ENCODE measurements at places on chromosomes 3 and 15.

GRCh38 chr3:50205413-50206276, 574 bp downstream of the SLC38A3 start:
- peak; percentile 74 for DNase-seq

GRCh38 chr3:177461765-177462164, 264.5 kb upstream of the TBL1XR1 start:
- no peak for DNase-seq

DNA sequence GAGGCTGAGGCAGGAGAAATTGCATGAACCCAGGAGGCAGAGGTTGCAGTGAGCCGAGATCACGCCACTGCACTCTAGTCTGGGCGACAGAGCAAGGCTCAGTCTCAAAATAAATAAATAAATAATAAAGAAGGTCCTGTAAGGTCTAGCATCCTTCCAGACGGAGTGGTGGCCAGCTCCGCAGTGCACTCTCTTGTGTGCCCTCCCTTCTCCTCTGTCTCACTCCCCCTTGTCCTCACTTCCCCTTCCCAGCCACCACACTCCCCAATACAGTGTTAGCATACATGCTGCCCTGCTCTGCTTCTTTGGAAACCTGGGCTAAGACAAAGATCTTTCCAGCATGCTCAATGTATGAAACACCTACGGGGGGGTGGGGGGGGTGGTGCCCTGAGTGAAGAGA, 3.4 kb upstream of the CLN6 start:
- no peak for DNase-seq

DNA sequence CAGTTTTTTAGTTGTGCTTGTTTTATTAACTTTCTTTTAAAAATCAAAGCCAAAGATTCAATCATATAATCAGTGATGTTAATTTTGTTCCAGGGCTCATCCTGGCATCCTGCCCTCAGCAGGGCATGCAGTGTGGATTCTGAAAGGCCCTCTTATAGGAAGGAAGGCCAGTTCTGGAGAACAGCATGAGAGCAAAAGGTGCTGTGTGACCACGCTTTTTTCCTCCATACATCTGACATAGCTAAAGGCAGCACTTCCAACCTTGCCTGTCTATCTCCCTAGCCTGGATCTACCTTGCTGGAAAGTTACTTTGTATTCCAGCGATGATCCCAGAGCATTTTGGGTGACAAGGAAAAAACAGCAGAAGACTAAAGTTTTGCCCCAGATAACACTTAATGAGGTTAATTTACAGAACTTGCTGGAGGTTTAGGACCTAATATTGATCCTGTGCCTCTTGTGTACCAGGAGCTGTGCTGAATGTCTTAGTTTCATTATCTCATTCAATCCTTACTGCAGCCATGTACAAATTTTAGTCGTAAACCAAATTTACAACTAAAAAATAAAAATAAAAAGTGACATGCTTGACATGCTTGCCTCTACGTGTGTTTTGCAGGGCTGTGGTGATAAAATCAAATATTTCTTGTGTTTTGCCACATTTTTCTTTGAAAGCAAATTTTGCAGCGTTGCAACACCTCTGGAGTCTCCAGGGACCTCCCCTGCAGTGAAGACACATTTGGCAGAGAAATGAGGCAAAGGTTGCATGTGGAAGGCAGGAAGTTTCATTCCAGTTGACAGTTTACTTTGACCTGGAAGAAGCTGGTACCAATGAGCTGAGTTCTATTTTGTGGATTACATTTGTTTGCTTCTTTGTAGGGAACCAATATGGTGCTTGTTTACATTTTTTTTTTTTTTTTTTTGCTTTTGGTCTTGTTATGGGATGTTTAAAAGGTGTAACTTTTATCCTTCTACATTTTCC, 13.2 kb downstream of the IL1RAP start:
- DNase-seq: no peak

DNA sequence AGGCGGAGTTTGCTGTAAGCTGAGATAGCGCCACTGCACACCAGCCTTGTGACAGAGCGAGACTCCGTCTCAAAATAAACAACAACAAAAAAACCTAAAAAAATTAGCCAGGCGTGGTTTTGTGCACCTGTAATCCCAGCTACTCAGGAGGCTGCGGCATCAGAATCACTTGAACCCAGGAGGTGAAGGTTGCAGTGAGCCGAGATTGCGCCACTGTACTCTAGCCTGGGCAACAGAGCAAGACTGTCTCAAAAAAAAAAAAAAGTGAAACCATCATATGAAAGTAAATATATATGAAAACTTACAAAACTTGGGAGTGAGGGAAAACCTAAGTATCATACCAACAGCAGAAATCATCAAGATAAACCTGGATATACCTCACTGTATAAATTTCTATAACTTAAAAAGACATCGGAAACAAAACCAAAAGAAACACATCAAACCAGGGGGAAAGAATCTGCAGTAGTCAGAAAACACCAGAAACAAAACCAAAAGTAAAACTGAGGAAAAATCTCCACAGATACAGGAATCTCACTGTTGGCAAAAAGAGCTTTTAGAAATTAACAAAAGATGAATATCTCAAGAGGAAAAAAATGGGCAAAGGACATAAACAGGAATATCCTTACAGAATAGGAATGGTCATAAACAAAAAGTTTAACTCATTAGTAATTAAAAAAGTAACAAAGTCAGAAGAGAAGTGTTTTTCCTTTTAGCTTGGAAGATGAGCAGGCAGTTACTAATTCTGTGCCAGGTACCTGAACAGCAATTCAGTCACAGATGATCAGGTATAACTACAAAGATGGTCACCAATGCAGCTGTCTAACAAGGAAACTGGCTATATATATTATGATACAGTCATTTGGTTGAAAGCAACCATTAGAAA, 41.3 kb downstream of the ETV5 start:
- DNase-seq: no peak

- no peak for DNase-seq
These were observed 73.8 kb downstream of the ABTB1 start for GRCh38 chr3:127746400-127747057.

DNA sequence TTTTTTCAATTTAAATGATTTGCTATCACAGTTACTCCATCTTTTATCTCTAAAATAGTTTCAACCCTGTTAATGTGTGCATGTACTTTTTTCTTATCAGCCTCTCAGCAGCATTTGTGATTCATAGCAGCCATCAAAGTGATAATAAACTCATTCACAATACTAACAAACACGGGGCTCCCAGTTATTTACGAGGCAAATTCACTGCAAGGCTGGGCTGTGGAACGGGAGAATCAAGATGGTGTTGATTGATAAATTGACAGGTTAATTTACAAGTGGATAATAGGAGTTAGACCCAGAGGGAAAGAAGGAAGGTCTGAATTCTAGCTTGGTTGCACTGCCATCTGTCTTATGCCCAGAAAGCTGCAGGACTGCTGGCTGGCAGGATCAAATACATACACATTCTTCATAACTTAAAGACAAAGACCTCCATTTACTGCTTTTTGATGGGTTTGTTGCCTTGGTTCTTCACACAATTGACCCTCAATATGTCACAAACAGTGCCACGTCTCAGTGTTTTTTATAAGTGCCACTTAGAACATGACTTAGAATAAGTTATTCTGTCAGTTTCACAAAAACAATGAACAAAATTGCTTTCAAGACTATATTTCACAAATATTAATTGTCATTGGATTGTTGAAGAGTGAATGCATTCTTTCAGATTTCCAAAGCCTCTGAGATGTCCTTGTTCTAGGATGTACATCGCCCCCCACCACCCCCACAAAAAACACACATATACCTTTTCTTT, 562.8 kb downstream of the NR2F2 start:
- no peak for DNase-seq

GRCh38 chr15:41775651-41776050, 1.4 kb downstream of the MAPKBP1 start:
- no peak for DNase-seq

GRCh38 chr3:8732413-8732812, 1.2 kb upstream of the CAV3 start:
- DNase-seq: no peak

DNA sequence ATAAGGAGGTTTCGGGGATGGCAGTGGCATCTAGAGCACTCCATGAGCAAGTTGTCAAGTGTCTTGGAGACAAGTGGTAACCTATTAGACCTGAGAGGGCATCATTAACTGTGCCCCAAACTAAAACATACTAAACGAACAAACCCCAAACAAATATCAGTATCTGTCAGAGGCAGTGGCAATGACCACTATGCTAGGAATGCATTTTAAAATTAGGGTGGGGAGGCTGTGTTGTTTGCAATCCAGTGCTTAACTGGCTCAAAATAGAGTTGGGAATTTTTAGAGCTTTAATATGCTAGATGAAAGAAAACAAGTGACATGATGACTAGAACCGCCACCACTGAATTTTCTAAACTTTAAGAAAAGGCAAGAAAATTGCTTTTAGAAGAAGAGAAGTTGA, 51.8 kb upstream of the TPRG1 start:
- no peak for DNase-seq

All from D341Med (cell line).